Subcutaneous preadipocyte (primary cell): ENCODE measurements at places on chromosomes 13 and 19. TPM values are rescaled to one million over a fixed set of nuclear protein-coding genes. Genes with fewer than 3 reads are reported as not detected.

The LGI4 gene
- total RNA-seq: under 0.01 and 0.20 TPM in 2 replicates

The EMC10 gene
- total RNA-seq: 23.5 and 25.2 TPM in 2 replicates

The KCNK6 gene
- total RNA-seq: 0.73 and 1.4 TPM in 2 replicates

The CCDC97 gene
- 6.2 and 11.1 TPM in 2 replicates for total RNA-seq

The CCDC194 gene
- not detected in 2 replicates for total RNA-seq

The TRAPPC2B gene
- total RNA-seq: 4.5 and 7.3 TPM in 2 replicates

The IGFL1 gene
- total RNA-seq: not detected in 2 replicates

The STAP2 gene
- 2.9 and 4.1 TPM in 2 replicates for total RNA-seq

The RFXAP gene
- 1.1 and 1.8 TPM in 2 replicates for total RNA-seq

The SRRM5 gene
- total RNA-seq: 0.37 TPM in 1 of 2 replicates, not detected in the other

The LGALS7B gene
- total RNA-seq: not detected in 2 replicates

The KIR2DL3 gene
- not detected in 2 replicates for total RNA-seq

The STOML3 gene
- total RNA-seq: not detected in 2 replicates

The KLK1 gene
- 0.37 TPM in 1 of 2 replicates, not detected in the other for total RNA-seq

The SYNGR4 gene
- not detected in 2 replicates for total RNA-seq

The IPO5 gene
- 304 and 340 TPM in 2 replicates for total RNA-seq

The CAPN12 gene
- not detected in 2 replicates for total RNA-seq

The NLRP9 gene
- not detected in 2 replicates for total RNA-seq

The KIR3DL1 gene
- not detected in 2 replicates for total RNA-seq

The C19orf38 gene
- total RNA-seq: 0.39 TPM in 1 of 2 replicates, not detected in the other

The SULT2B1 gene
- not detected in 2 replicates for total RNA-seq

The TMIGD2 gene
- total RNA-seq: not detected in 2 replicates

The KLC3 gene
- not detected in 2 replicates for total RNA-seq

The ZNF578 gene
- 1.6 and 2.2 TPM in 2 replicates for total RNA-seq

The TEX29 gene
- total RNA-seq: 0.37 TPM in 1 of 2 replicates, not detected in the other

The ZNF835 gene
- 0.20 and 1.8 TPM in 2 replicates for total RNA-seq

The NFIX gene
- total RNA-seq: 66.5 and 73.9 TPM in 2 replicates

The MAG gene
- 0.59 TPM in 1 of 2 replicates, not detected in the other for total RNA-seq

The ZNF541 gene
- under 0.01 TPM in 2 replicates for total RNA-seq

The ADPRHL1 gene
- 2.2 and 3.9 TPM in 2 replicates for total RNA-seq

The ZNF83 gene
- 34.5 and 38.5 TPM in 2 replicates for total RNA-seq

The KASH5 gene
- total RNA-seq: not detected in 2 replicates

The SERPINE3 gene
- under 0.01 TPM in 1 of 2 replicates, not detected in the other for total RNA-seq

The ZNF582 gene
- total RNA-seq: 1.4 and 2.2 TPM in 2 replicates

The PCDH17 gene
- 0.20 TPM in 1 of 2 replicates, not detected in the other for total RNA-seq

The NLRP5 gene
- total RNA-seq: not detected in 2 replicates
